ENCODE measurements at places on chromosomes 7 and 10.

DNA sequence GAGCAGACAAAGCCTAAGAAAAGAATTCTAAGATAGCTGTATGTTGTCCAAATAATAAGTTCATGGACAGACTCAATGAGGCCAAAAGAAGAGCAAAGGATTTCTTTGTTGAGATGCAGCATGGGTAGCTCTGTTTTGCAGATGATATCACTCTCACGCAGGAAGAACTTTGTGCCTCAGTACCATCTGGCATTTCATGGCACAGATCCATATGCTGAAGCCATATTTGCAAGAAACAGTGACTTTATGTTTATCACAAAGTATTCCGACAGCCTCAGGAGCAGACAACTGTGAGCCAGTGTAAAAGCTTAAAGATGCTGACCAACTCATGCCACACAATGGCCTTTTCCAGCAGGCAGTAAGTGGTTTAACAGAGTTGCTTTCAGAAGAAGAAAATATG is 45.5 kb upstream of the RNF148 start:
- DNase-seq: no peak

DNA sequence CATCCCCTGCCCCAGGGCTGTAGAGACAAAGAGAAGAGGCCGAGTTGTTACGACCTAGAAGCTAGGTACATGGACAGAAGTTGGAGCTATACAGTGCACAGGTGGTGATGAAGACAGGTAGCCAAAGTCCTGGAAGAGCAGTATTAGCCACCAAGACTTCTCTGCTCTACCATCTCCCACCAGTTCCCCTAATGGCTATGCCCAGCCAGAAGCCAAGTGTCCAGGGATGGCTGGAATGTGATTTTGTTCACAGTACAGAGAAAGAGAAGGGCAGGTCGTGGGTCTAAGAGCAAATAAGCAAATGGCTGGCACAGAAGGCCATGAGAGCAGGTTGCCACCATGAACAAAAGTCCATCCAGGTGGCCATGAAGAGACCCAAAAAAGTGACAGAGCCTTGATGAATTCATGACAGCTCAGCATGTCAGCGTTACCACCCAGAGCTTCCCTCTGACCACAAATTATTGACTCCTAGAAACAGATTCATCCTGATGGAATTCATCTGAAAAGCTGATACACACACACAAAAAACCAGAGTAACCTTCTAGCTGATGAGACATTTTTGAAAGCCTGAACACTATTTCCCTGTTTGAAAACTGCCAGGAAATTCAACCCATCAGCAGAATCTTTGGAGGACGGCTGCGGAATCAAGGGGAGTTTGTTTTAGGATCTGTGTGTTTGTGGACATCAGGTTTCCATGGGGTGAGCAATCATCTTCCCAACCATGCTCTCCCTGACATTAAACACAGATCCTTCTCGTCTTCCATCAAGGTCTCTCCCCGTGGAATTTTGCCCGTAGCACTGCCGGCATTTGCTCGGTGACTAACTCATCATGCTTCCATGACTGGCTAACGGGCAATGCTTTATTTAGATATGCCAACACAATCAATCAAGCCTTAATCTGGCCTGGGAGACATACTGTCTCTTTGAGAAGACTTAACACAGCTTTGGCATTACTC is 906.7 kb upstream of the AUTS2 start:
- no peak for DNase-seq

- no peak for DNase-seq
Measured at GRCh38 chr7:85237721-85238120, 50.9 kb upstream of the SEMA3D start.

DNA sequence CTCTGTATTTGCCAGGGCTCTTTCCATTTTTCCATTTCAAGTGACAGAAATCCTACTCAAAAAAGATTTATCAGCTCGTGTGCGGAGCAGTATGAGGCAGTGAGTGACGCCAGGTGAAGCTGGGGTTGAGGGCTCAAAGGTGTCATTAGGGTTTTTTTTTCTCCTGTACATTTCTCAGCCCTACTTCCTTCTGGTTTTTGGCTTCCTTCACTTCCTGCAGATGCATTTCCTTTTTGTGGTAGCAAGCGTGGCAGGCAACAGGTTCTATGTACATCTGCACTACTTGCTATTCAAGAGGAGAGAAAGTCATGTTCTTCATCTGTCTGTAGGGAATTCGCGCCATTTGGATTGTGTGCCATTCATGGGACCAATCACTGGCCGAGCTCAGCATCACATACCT is 52.8 kb upstream of the AOAH start:
- DNase-seq: no peak

GRCh38 chr10:55410415-55410885 is 609.4 kb upstream of the PCDH15 start:
- DNase-seq: no peak

DNA sequence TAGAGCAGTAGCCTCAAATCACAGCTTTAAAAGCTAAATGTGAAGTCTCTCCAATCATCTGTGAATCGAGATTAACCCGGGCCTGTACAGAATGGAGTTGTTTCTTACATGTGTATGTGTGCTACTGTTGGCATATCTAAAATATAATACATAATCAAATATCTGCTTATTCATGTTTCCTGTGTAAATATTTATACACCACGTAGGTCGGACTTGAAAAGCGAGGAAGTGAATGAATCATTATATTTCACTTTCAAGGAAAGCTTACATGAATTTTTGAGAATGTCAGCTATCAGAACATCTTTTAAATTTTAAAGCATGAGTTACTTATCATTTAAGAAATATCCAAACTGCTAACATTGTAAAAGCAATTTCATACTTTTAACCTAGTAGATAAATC is 233.3 kb downstream of the SLC25A13 start:
- no peak for DNase-seq

- DNase-seq: no peak
Measured at GRCh38 chr10:29719281-29719675, 84.5 kb upstream of the SVIL start.

DNA sequence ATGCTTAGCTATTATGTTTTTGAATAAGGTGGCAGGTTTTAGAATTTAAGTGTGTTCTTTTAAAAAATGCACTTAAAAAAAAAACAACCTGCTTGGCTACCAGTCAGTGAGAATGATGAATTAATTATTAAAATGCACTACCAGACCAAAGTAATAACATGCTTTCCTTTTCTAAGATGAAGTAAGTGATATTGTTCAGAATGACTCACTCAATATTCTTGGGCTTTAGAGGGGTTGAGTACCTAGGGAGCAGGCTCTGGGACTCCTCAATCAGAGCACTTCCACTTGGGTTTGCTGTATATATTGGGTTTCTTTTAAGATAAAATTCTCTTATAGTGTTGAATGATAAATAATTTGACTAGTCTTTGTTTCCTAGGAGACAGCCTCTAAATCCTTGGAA is 8.6 kb downstream of the STAM start:
- no peak for DNase-seq

GRCh38 chr7:158310924-158311666 is 276.5 kb downstream of the PTPRN2 start:
- DNase-seq: no peak

- DNase-seq: no peak
Measured at GRCh38 chr10:46268076-46268881, 18.5 kb upstream of the ANTXRL start.

DNA sequence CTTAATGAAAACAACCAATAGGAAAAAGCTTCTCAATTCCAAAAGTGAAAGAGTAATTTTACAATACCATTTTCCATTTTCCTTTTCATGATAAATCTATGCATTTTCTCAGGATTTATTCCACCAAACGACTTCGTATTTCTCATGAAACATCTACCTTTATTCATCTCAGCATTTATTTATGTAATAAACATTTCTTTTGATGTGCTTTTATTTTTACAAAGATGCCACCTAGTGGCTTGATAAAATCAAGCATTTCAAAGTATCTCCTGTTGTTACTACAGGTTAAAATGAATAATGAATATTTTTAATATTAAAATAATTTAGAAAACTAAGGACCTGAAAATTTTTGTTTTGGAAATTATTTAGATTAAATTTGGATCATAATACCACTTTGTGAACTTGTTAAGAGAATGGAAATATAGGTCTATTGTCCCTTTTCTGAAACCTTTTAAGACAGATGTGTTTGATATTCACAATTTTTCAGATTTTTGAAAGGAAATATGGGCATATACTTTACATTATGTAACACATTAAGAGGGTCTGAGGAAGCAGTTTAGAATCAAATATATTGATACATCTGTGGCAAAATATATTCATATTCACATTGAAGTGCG is 2.7 kb upstream of the IQUB start:
- no peak for DNase-seq

- DNase-seq: no peak
Measured at GRCh38 chr10:2979306-2979705, 88.0 kb upstream of the PFKP start.

DNA sequence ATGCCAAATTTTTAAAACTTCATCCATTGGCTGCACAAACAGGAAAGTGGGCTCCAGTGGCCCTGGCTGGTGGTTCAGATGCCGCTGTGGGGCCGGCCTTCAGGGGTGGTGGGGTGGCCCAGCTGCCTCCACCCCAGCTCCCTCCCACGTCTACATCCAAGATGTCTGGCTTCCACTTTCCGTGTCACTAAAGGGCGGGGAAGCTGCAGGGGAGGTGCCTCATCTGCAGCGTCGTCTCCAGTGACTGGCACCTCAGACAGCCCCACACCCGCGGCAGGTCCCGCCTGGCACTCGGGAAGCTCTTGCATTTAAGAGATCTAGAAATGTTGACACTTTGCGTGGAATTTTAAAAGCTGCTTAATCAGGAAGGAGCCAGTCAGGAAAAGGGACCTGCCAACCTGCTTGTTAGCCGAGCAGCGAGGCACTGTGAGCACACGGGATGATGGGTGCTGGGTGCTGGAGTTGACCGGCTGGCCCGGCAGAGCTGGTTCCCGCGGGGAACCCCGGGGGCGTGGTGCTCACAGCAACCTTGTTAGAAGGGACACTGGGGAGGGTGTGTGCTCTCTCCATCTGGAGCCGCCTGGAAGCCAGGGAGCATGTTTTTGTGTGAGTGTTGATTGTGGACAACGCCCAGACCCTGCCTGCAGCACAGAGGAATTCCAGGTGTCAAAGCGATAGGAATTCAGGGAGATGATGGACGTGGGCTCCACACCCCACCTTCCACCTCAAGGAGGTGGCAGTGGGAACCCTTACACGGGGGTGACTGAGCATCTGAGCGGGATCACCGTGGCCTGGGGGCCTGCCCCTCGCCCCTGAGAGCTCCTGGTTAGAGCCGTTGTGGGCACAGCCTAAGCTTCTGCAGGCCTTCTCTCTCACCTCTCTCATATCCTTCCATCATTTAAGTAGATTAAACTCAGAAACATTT is 320.5 kb downstream of the PTPRN2 start:
- no peak for DNase-seq

DNA sequence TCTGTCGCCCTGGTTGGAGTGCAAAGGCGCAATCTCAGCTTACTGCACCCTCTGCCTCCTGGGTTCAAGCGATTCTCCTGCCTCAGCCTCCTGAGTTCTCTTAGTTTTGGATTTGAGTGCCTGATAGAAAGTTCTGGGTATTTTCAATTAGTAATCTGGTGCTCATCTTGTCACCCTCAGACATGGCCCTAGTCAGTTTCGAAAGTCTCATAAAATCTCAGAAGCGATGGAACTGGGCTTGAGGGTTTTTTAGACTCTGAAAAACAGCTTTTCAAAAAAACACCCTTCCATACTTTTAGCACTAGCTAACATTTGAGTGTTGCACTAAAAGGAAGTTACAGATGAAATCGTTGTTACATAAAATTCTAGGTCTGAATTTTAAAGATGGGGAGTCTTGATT is 9.4 kb upstream of the PIP4K2A start:
- no peak for DNase-seq

GRCh38 chr10:120539076-120539475 is 82.0 kb downstream of the PLPP4 start:
- no peak for DNase-seq

DNA sequence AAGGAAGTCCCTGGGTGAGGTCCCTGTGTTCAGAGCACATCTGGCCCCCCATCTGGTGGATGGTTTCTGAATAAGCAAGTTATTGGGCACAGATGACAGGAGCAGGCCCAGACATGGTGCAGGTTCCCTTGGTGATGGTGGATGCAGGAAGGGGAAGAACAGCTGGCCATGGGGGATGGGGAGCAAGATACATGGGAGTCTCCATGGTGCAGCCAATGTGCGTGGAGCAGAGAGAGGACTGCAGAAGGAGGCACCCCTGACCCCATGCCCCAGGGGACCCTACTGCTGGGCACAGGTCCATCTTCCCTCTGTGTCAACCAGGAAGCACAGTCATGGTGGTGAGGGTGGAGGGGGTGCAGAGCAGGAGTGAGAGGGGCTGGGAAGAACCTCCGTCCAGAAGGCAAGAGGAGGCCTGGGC is 43.8 kb upstream of the RABGEF1 start:
- no peak for DNase-seq

DNA sequence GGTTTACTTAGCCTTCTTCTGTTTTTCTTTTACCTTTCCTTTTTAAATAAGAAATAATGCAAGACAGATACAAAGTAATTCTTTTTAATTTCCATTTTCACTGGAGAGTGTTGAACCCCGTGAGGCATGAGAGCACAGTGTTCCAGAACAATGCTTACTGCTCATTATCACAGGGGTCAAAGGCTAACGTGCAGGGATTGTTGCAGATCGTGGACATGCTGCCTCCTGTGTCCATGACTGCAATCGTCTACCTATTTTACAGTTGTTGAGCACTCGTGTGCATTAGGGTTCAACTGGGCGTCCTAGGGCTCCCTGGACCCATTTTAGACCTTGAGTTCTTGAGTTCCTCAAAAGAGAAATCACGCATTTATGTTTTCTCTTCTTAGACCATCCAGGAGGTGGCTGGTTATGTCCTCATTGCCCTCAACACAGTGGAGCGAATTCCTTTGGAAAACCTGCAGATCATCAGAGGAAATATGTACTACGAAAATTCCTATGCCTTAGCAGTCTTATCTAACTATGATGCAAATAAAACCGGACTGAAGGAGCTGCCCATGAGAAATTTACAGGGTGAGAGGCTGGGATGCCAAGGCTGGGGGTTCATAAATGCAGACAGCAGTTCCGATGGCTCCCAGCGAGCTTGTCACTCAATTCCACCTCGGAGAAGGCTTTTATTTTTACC is 124.2 kb downstream of the EGFR start:
- DNase-seq: no peak

DNA sequence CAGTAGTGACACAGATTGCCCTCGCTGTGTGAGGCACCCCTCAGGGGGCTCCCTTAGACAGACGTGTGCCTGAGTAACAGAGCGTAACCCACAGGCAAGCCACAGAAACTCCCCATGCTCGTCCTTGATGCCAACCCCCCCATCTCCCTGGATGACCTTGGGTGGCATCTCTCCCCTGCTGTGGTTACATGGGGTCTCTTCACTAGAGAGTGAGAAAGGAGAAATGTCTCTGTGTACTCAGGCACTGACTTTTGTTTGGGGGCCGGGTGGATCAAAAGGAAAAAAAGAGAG is 1.1 kb upstream of the ASB10 start:
- DNase-seq: no peak

- peak; percentile 8 for DNase-seq
Measured at GRCh38 chr7:11343818-11344413, 370.2 kb downstream of the PHF14 start.
